ENCODE measurements at places on chromosomes 12 and 14.

GRCh38 chr12:46553911-46554310 lies 181.3 kb upstream of the SLC38A2 start:
- no peak for DNase-seq

- no peak for DNase-seq
These were observed 637.8 kb downstream of the DIO2 start for GRCh38 chr14:79573486-79573885.

DNA sequence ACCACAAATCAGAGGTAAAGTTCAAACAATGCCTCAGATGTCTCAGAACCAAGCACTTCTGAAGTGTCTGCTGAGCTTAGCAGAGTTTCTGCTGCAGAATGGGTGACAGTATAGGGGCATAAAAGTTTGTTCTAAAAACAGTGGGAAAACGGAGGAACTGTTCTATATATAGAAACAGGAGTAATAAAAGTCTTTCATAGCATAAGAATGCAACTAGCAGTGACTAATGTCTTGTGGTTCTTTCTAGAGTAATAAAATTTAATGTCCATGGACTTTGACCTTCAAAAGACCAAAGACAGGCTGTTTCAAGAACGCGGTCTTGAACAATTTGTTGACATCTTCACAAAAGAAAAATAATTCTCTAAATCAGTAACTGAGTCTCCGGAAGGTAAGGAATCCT lies 107.5 kb upstream of the FAR2 start:
- no peak for DNase-seq

GRCh38 chr12:23880988-23881387 lies 68.5 kb downstream of the SOX5 start:
- DNase-seq: no peak

DNA sequence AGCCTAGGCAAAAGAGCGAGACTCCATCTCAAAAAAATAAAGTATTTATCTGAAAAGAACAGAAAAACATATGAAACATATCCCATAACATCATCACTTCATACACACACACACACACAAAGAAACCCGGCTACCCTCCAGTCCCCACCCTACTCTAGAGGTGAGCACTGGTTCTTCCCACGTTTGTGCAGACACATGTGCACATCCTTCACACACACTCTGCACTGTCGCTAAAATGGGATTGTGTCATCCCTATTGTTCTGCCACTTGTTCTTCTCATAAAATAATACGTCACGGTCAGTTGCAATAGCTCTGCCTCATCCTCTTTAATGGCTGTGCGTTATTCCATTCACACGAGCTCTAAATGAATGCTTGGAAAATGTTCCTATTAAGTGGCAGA lies 85.9 kb upstream of the ANO2 start:
- no peak for DNase-seq

DNA sequence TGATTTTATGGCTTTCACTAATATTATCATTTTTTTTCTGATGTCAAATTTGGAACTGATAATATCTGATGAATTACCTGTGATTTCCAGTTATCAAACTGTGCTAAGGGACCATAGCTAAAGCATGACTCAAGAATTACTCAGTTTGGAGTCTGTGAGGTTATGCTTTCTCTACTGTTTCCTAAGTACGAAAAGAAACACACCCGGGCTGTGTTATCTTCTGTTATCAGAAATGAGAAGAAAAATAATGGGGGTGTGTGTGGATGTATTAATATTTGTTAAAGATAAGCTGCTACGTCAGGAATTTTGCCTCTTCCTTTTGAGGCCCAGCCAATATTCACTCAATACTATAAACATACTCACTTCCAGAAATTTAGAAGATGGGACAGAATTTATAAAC lies 1401.9 kb upstream of the FLRT2 start:
- DNase-seq: no peak

- DNase-seq: no peak
These were observed at the start of gene ADGRD1 for GRCh38 chr12:130953771-130954543. TSS of gene ADGRD1 (plus strand) at chr12:130953907. CDS start at chr12:130954466, 559 bp downstream.

- DNase-seq: no peak
These were observed 2.8 kb downstream of the FGD6 start for GRCh38 chr12:95214466-95214865.

DNA sequence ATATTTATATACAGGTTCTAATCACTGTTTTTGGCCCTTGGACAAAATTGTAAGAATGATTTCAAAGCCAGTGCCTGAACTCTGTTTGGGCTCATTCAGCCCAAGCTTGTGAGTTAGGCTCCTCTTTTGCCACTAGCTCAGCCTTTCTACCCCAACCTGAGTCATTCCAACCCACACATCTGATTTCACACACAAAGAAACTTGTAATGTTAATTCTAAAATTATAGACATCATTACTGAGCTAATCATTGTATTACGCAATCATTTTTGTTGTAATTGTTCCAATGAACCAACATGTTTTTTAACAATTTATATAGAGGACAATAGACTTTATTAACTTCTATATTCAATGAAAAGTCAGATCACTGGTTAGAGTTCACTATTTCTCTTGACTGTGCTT lies 441.1 kb downstream of the ETNK1 start:
- no peak for DNase-seq

DNA sequence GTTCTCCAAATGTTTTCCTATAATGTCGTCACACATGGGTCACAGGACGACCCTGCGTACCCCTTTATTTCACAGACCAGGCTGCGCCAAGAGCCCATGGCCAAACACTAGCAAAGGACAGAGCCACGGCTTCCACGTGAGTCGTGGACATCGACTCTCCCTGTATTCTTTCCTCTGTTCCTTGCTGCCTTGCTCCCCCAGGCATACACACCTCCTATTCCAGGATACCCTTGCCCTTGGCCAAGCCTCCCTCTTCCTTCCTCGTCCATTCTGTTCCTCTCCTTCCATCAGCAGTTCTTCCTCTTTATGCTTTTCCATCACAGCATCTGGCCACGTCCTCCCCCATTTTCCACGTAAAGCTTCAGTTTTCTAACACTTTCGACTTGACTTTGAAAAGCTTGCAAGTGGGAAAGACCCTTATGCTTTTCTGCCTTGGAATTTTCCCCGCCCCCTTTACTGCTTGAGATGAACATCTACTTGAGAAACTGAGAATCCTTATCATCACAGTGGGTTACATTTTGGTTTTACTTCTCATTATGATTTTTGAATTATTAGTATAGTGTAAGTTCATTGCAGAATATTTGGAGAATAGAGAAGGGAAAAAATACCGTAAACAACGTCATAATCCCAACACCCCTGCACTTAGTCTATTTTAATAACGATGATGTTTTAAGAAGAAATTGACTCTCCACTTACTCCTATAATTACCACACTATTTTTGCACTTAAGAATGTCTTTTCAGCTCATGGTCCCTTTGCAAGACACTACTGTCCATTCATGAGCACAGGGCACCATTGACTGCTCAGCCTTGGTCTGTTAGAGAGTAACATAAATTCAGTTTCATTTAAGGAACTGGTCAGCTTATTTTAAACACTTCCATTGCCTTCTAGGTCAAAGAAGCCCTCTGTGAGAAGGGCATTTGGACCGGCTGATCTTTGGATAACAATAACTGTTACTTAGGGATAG lies 15.8 kb upstream of the NINJ2 start:
- no peak for DNase-seq

GRCh38 chr12:104951759-104952509 lies 6.2 kb downstream of the SLC41A2 start:
- no peak for DNase-seq

DNA sequence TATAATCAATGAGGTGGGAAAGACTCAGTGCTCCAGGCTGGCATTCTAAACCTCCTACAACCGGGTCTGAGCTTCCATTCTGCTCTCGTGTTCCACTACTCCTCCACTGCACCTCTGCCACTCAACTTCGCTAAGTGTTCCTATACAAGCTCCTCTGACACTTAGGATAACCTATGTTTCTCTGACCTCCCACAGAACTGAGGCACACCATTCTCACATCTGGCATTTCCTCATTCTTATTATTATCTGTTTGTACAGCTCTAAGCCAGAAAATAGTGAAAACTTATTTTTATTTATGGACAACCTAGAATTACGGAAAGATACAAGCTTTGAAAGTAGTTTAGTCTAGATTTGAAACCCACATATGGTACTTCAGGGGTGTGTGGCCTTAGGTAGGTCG lies 127.0 kb downstream of the MED13L start:
- DNase-seq: no peak

Measured in stimulated activated CD4-positive, alpha-beta T cell treated with anti-CD3 and anti-CD28 coated beads, Interleukin-1b, Interleukin-23, amount 100 ng/mL, for 4 hours (primary cell).